ENCODE measurements at places on chromosomes 12 and 14.
A peak's percentile ranks its signal among the peaks of the same experiment; 100 is the strongest.

DNA sequence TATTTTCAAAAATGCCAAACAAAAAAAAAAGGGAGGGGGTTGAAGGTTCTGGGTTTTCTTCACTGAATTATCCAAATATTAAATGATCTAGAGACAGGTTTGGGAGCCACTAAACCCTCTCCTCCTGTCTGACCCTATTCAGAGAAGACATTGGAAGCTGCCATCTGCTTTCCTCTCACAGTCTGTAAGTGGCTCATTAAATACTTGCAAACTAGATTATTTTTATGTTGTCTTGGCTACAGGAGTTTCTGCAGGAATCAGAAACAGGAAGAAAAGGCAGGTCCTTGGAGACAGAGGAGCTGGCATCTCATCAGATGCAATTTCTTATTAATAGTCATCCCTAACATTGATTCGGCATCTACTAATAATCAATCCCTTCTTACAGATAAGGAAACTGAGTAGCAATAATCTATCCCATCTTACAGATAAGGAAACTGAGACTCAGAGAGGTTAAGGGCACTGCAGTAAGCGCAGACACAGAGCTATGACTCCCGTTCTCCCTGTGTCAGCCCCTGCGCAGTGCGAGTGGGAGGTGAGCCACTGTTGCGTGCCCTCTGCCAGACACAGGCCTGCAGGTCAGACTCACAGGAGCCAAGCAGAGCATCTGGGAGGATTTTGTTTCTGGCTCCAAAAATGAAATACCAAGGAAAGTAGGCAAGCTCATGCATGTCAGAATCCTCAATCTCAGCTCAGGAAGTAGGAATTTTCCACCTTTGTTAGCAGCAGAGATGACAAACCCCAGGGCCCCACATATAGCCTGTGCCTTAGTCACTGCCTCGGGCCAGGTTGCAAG lies 11.0 kb downstream of the BDKRB2 start:
- DNase-seq: peak; percentile 83

DNA sequence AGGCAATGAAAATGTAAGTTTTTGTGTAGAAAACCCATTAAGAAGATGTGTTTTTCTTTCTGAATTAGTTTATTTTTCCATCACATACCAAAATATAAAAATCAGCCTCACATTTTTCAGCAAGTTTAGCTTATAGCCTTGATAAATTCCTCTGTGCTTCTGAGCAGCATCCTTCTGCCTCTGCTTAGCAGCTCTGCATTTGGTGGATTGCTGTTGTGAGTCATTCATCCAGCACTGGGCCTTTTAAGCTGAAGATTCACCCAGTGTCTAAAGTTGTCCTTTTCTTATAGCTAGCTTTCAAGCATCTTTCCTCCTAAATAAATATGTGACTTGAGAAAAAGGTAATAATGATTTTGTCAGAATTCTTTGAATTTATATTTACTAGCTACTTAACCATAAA lies 206.1 kb downstream of the PCNX1 start:
- DNase-seq: no peak

GRCh38 chr14:45041641-45042040 lies 42.3 kb upstream of the PRPF39 start:
- DNase-seq: no peak

DNA sequence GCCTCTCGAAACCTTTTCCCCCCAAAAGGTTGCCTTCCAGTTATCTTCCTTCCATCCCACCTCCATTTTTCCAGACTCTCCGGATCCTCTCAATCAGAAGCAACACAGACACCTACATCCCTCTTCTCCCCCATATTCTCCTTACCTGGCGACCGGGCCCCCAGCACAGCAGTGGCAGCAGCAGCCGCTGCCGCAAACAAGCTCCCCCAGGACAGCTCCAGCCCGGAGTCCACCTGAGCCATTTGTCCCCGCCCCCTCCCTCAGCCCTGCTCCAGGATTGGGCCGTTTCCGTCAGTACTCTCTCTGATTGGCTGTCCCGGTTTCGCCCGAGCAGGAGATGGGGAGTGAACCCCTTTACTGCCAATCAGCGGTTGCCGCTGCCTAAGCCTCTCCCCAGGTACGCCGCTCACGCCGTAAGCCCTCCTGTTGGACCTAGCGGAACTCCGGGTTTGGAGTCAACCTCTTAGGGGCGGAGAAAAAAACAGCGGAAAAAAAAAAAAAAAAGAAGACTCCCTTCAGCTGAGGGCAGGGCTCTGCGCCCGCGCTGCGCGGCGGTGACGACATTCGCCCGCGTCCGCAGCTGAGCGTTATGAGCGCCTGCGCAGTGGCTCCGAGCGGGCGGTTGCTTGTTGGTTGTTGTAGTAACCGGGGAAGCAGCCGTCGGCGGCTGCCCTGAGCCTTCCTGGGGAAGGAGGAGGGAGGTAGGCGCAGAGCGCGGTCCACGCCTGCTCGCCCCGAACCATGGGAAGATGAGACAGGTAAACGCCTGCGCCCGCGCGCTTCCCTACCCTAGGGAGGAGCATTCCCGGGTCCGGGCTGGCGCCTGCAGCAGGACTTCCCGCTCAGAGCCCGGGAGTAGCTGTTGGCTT lies at the start of the genes ERG28 and TTLL5:
TSS of gene ERG28 (minus strand) at position 247 of the 869 bp plus-strand sequence. CDS start 3,374 bp downstream, outside the sequence.
TSS of gene TTLL5 (plus strand) at position 617 of the 869 bp plus-strand sequence. CDS start 1,904 bp downstream, outside the sequence.
- peak; percentile 98 for DNase-seq

DNA sequence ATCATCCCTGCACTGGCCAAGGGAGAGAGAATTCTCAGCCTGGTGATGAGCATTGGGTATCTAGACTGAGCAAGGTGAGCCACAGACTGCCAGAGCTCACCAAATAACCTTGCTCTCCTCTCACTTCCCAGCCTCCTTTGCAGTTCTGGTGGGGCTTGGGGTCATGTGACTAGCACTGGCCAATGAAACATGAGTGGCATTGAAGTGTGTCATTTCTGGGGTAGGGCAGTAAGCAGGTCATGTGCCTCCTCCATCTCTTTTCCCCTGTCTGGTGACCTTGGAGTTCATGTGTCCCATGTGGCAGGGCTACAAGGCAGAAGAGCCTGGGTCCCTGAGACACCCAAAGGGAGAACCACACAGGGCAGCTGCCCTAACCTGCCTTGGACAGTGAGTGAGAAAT lies 3.6 kb upstream of the KRT72 start:
- no peak for DNase-seq

- DNase-seq: no peak
Measured at GRCh38 chr14:77565289-77565993, 51.0 kb downstream of the SPTLC2 start.

GRCh38 chr14:68644101-68644500 lies 148.8 kb downstream of the ZFP36L1 start:
- no peak for DNase-seq

DNA sequence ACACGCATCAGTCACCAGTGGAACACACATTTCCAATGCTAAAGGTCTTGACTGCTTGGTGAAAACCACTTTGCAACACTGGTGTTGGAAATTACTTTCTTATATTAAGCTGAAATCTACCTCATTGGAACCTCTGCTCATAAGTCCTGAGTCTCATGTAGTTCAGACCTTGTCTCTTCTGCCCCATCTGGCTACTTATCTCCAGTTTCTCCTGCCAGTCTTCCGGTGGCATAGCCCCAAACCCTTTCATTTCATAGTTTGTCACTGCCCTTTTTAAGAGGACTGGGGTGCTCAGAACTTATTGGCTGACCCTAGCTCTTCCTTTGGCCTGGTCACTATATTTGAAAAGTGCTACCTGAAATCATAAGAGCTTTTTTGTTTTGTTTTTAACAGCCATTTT lies 43.7 kb downstream of the HELB start:
- no peak for DNase-seq

DNA sequence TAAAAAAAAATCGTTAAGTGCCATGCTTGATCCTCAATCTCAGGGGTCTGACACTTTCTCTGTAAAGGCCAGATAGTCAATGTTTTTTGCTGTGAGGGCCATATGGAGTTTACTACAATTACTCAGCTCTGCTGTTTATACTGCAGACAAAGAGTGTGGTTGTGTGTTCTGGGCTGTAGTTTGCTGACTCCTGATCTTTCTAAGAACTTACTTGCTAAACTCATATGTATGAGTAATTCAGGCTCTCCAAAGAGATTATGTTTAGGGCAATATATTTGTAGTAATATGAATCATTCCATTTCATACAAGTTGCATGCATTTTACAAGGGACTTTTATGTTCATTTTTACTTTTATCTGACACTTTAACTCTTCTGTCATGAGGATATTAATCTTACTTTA lies 188.2 kb downstream of the TMTC2 start:
- DNase-seq: peak; percentile 7

DNA sequence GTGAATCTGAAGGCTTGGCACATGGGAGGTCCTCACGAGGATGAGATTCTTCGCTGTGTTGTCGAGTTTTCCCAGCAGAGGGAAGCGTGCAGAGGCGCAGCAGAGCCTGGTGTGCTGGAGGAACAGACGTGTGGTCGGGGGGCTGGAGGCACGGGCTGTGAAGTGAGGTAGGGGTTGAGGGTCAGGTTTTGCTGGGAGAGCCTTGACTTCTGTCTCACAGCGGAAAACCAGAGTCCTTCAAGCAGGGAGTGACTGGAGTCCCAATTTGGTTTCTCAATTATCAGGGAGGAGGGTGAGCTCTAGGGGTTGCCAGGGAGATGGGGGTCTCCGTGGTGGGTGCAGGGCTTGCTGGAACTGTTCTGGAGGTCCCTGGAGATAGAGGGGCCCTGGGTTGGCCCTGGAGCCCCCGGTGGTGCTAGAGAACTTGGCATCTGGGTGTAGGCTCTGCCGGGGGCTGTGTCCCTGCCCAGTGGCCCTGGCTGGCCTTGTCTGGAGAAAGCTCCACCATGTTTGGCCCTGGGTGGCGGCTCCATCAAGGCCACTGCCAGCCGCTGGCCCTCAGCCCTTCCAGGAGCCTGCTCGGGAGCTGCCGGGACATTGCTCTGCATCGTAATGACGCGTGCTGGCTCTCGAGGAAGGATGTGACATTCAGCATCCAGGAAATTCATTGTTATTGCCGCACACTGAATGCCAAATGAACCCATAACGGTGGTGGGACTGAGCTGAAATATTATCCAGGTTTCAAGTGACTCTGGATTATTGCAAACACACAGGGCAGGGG lies 215.7 kb downstream of the KIF26A start:
- no peak for DNase-seq

DNA sequence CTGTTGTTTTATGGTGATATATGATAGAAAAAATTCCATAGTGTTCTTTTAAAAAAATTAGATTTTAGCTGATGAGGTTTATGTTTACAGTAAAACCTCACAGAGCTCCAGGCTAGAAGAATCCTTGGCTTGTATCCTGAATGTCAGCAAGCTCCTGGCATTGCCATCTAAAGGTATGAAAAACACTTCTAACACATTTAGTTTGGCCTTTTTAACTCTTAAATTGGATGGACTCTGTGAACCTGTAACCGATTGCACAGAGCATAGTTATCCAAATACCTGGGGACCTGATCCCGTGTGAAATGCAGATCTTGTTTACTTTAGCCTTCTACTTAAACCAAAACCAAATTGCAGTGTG lies 241.1 kb upstream of the DCN start:
- DNase-seq: no peak

DNA sequence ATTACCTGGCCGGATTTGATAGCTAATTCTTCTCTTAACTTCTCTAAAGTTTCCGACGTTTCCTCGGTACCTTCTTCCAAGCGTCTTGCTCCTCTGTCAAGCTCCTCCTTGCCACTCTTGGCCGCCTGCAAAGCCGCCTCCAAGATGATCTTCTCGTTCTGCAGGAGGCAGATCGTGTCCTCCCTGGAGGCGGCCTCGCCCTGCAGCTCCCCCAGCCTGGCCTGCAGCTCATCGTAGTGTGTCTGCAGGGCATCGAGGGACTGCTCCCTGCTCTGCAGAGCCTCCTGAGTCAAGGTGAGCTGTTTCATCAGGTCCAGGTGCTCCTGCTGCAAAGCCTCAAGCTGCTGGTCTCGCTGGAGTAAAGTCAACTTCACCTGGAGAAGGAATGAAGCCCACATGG lies 32.8 kb downstream of the GOLGA3 start:
- DNase-seq: no peak

GRCh38 chr14:59360923-59361794 lies 104.0 kb downstream of the GPR135 start:
- peak; percentile 92 for DNase-seq

- no peak for DNase-seq
Measured at GRCh38 chr12:26732005-26732908, 100.7 kb downstream of the ITPR2 start.

- no peak for DNase-seq
Measured at GRCh38 chr12:8572507-8572906, 31.8 kb upstream of the CLEC4E start.
